Activated naive CD4-positive, alpha-beta T cell treated with anti-CD3 and anti-CD28 coated beads for 36 hours (primary cell): ENCODE measurements at places on chromosomes 11 and 22. TPM values are rescaled to one million over a fixed set of nuclear protein-coding genes. Genes with fewer than 3 reads are reported as not detected.

GRCh38 chr11:11635443-11635842 lies 13.6 kb upstream of the GALNT18 start:
- peaks cover 18% of the 10 kb centered on the region for H3K27me3 ChIP-seq
- H3K4me1 ChIP-seq: no peaks in the 10 kb centered on the region
- DNase-seq: no peak
- no peaks in the 10 kb centered on the region for H3K36me3 ChIP-seq

GRCh38 chr11:71548716-71549151 lies 514 bp downstream of the KRTAP5-9 start:
- H3K36me3 ChIP-seq: no peaks in the 10 kb centered on the region
- peaks cover 15% of the 10 kb centered on the region for H3K27me3 ChIP-seq
- no peak overlapping the region for H3K27ac ChIP-seq

DNA sequence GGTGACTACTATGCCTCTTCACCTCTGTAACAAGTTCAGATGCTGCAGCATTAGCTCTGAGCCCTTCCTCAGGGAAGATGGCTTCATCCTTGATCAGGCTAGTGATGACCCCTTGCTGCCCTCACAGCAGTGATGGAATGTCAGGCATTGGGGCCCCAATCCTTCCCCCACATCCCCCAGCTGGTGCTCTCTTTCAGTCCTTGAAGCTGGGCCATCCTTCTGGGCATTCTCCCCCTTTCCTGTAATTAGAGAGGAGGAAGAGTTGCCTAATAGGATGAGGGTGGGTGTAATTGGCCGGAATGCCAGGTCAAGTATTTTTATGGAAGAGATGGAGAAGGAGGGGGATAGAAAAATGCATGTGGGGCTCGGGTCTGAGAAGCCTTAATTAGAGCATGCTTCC lies 62.6 kb downstream of the TRAF6 start:
- H3K27me3 ChIP-seq: peaks cover 2% of the 10 kb centered on the region
- no peak for DNase-seq
- H3K27ac ChIP-seq: no peak overlapping the region
- H3K36me3 ChIP-seq: peaks cover 5% of the 10 kb centered on the region

The C11orf21 gene
- total RNA-seq: 6.1 TPM

DNA sequence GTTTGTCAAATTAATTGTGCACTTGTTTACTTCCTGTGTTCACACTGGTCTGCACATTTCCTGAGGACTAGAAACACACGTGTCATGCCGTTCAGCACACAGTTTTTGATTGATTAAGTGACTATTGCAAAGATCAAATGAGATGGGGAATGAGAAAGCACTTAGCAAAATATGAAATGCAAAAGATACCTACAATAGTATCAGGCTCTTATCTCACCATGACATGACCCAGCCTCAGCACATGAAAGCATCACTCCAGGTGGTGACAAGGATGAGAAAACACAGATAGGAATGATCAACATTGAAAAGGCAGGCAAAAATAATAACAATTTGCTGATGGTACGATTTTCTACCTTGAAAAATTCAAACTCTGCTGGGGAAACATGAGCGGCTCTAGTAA lies 42.1 kb upstream of the TP53I11 start:
- DNase-seq: no peak
- H3K4me3 ChIP-seq: no peak overlapping the region
- H3K27ac ChIP-seq: no peak overlapping the region
- H3K36me3 ChIP-seq: no peaks in the 10 kb centered on the region

DNA sequence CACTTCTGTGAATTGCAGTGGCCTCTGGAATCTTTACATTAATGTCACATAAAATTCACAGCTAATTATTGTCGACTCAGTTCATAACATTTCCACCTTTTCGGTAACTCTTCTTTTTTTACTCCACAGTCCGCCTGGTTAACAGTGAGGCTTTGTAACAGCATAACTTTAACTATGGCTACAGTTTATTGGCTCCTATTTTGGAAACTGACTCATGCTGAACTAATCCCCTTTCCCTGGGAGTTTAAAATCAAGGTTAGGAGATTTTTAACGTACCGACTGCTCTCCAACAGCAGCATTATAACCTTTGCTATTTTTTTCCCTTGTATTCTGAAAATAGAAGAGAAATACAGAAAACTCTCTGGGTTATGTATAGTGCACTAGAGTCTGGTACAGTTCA lies 3.2 kb upstream of the POGLUT3 start:
- DNase-seq: no peak
- no peaks in the 10 kb centered on the region for H3K36me3 ChIP-seq
- H3K27ac ChIP-seq: no peak overlapping the region
- no peaks in the 10 kb centered on the region for H3K27me3 ChIP-seq

DNA sequence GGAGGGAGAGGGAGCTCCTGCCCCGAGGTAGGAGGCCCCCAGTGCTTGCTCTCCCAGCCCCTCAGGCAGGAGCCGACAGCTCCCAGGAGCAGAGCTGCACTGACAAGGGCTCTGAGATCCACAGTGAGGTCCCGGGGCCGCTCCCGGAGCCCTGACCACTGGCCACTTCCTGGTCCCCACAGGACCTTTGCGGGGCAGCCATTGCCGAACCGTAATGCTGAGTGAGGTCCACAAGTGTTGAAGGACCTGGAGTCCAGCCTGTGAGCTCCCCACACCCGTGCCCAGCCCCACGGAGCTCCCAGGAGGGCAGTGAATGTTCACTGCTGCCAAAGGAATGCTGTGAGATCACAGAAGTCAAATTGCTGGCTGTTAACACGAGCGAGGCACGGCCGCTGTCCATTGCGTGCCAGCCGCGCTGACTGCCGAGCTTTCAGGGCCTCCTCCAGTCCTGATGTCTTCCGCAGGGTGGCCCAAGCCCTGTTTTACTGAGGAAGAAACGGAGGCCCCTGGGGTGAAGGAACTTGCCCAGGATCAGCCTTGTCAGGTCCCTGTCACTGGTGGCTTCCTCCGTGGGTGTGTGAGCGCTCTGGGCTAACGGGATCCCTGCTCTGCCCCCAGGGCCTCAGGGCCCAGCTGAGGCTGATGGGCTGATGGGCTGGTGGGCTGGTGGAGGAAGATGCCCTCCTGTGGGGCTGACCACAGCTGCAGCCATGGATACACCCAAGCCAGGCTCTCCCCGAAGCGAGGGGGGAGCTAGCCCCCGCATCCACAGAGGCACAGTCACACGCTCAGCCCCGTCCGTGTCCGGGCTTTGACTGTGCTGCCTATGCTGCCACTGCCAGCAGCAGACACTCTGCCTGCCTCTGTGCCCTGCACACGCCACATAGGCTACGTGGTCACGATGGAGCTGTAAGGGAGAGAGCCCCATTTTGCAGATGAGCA lies 70.8 kb downstream of the WNT7B start:
- no peak for DNase-seq
- no peak overlapping the region for H3K27ac ChIP-seq
- peaks cover 10% of the 10 kb centered on the region for H3K27me3 ChIP-seq

The OR51A7 gene
- not detected for total RNA-seq

The SLC16A8 gene
- total RNA-seq: not detected

- no peaks in the 10 kb centered on the region for H3K27me3 ChIP-seq
- H3K36me3 ChIP-seq: peaks cover 1% of the 10 kb centered on the region
- peak; percentile 88 for DNase-seq
- no peak within 1 kb of the TSS for H3K27ac ChIP-seq
- H3K4me3 ChIP-seq: peak within 1 kb of the TSS; percentile 88
- H3K4me1 ChIP-seq: peaks cover 11% of the 10 kb centered on the region
Measured at GRCh38 chr22:21952586-21953571, at the start of gene PPM1F. PPM1F (minus strand) TSS chr22:21952848; CDS start chr22:21946048, 6,800 bp downstream.

- no peaks in the 10 kb centered on the region for H3K27me3 ChIP-seq
- H3K4me3 ChIP-seq: no peak overlapping the region
- peaks cover 33% of the 10 kb centered on the region for H3K4me1 ChIP-seq
- H3K27ac ChIP-seq: no peak overlapping the region
Measured at GRCh38 chr22:26586556-26587325, 3.2 kb downstream of the TPST2 start.

The PDE3B gene
- total RNA-seq: 17.4 TPM

- no peak overlapping the region for H3K4me3 ChIP-seq
- H3K4me1 ChIP-seq: no peaks in the 10 kb centered on the region
- H3K27me3 ChIP-seq: no peaks in the 10 kb centered on the region
- no peak overlapping the region for H3K27ac ChIP-seq
- no peaks in the 10 kb centered on the region for H3K36me3 ChIP-seq
Measured at GRCh38 chr11:8704136-8704535, 21.5 kb downstream of the RPL27A start.

- no peaks in the 10 kb centered on the region for H3K27me3 ChIP-seq
- peaks cover 30% of the 10 kb centered on the region for H3K36me3 ChIP-seq
- H3K4me3 ChIP-seq: no peak overlapping the region
- DNase-seq: no peak
Measured at GRCh38 chr11:494761-495536, 12.1 kb downstream of the RNH1 start.

GRCh38 chr22:36325154-36326031 lies 62.4 kb downstream of the MYH9 start:
- H3K4me1 ChIP-seq: peaks cover 36% of the 10 kb centered on the region
- H3K27ac ChIP-seq: peak overlapping the region; percentile 100
- no peak for DNase-seq
- H3K27me3 ChIP-seq: no peaks in the 10 kb centered on the region

The RTN4RL2 gene
- 0.99 TPM for total RNA-seq

DNA sequence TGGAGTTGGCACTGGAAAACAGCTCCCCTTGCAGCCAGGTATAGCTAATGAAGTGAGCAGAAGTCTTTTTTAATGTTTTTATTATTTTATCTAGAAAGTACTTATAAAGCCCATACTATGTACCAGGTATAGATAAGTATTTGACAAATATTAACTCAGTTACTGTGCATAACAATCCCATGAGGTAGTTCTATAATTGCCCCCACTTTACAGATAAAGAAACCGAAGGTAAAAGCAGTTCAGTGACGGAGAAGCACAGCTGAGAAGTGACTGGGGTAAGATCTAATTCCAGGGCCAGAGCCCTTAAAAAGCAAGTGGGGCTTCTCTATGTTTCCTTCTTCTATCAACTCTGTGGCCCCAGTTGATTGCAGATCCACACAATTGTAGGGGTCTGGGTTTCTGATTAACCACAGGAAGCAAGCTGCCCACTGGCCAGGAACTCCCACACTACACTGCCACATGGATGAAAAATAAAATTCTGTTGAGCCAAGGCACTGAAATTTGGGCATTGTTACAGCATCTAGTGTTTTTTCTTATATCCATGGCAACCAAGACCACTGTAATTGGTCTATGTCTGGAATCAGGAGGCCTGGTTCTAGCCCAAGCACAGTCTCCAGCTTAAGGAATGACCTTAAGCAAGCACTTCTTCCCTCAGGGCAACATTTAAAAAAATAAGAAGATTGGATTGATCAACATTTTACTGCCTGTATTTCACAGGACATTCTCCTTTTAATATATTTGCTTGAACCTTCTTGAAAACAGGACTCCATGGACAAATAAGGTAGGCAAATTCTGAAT lies 55.3 kb upstream of the TEAD1 start:
- no peaks in the 10 kb centered on the region for H3K4me1 ChIP-seq
- no peak overlapping the region for H3K4me3 ChIP-seq
- no peak overlapping the region for H3K27ac ChIP-seq
- peaks cover 1% of the 10 kb centered on the region for H3K36me3 ChIP-seq
- peaks cover 7% of the 10 kb centered on the region for H3K27me3 ChIP-seq

- no peak overlapping the region for H3K27ac ChIP-seq
- no peaks in the 10 kb centered on the region for H3K4me1 ChIP-seq
- no peaks in the 10 kb centered on the region for H3K36me3 ChIP-seq
- H3K27me3 ChIP-seq: peaks cover 19% of the 10 kb centered on the region
- DNase-seq: no peak
- no peak overlapping the region for H3K4me3 ChIP-seq
Measured at GRCh38 chr11:135033540-135033939, 621.5 kb upstream of the B3GAT1 start.

DNA sequence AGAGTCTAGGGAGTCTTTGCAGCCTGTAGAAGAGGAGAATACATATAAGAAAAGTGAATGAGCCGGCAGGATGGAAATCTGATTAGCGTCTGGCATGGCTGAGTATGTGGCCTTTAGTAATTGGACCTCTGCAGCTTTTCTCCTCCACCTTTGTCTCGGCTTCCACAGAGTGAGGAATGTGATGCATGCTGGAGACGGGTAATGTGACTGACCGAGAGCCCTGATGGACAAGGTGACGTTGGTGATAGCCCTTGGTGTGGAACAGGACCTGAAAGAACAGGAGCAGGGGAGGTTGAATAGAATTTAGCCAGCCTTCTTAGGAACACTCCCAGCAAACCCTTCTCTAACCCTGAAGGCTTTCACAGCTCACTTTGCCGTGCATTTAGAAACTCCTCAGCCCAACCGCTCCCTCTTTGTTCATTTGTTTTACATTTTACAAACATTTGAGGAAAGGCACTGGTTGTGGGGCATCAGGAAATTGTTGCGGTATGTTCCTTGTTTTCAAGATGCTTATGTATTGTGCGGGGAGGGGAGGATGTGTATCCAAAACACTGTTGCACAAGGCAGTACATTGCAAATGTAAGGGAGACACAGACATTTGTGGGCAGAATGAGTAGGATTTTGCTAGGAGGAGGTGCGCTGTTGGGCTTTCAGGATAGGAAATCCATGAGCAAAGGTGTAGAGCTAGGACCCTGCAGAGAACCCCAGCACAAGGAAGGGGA lies 6.9 kb downstream of the GTPBP1 start:
- peaks cover 57% of the 10 kb centered on the region for H3K4me1 ChIP-seq
- H3K4me3 ChIP-seq: no peak overlapping the region
- no peak overlapping the region for H3K27ac ChIP-seq

GRCh38 chr11:1777737-1778136 lies 14.0 kb upstream of the CTSD start:
- H3K4me1 ChIP-seq: peaks cover 4% of the 10 kb centered on the region
- no peaks in the 10 kb centered on the region for H3K36me3 ChIP-seq
- DNase-seq: no peak
- H3K27me3 ChIP-seq: no peaks in the 10 kb centered on the region
- no peak overlapping the region for H3K27ac ChIP-seq
- H3K4me3 ChIP-seq: no peak overlapping the region

The F2 gene
- total RNA-seq: not detected

- H3K27ac ChIP-seq: peak overlapping the region; percentile 96
- no peak overlapping the region for H3K4me3 ChIP-seq
- no peak for DNase-seq
Measured at GRCh38 chr11:128713595-128713994, 19.7 kb downstream of the FLI1 start.

- DNase-seq: peak; percentile 12
- peaks cover 2% of the 10 kb centered on the region for H3K4me1 ChIP-seq
- H3K4me3 ChIP-seq: no peak overlapping the region
- H3K27me3 ChIP-seq: no peaks in the 10 kb centered on the region
Measured at GRCh38 chr22:19663286-19663815, 51.0 kb upstream of the SEPTIN5 start.

DNA sequence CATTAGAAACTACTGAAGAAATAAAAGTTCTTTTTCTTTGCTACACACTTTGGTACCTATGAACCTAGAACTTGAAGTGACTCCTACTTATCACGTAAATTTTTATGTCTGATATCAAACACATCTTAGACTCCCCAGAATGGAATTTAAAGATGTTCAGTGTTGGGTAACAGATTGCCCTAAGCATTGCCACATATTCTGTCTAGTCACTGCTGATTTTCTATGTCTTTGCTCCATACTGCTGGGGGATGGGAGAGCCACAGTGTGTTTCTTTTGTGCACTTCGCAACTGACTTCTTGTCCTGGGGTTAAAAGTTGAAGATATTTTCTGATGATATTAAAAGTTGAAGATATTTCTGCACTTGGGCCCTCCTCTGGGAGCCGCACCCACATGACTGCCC lies 19.4 kb upstream of the MYO18B start:
- H3K4me3 ChIP-seq: no peak overlapping the region
- peaks cover 3% of the 10 kb centered on the region for H3K36me3 ChIP-seq
- H3K4me1 ChIP-seq: peaks cover 11% of the 10 kb centered on the region
- H3K27me3 ChIP-seq: no peaks in the 10 kb centered on the region
- DNase-seq: no peak

- H3K27me3 ChIP-seq: no peaks in the 10 kb centered on the region
- no peak overlapping the region for H3K27ac ChIP-seq
- no peaks in the 10 kb centered on the region for H3K36me3 ChIP-seq
Measured at GRCh38 chr22:46620588-46621242, 529 bp downstream of the GRAMD4 start.
